Anterior cingulate cortex (tissue), 58 donors: ENCODE measurements at places on chromosomes 2 and 18.

GRCh38 chr2:153890576-153890975 is 18.9 kb downstream of the GALNT13 start:
- no peak for DNase-seq

GRCh38 chr2:97673915-97674283 is 4.4 kb downstream of the C2orf92 start:
- DNase-seq, result no peak

- DNase-seq, result no peak
These were observed 239.6 kb downstream of the MREG start for GRCh38 chr2:215773728-215774127.

- no peak for DNase-seq
These were observed 133.7 kb downstream of the ALPK2 start for GRCh38 chr18:58495207-58495606.

GRCh38 chr2:194867328-194867727 is 789.7 kb upstream of the SLC39A10 start:
- no peak for DNase-seq

DNA sequence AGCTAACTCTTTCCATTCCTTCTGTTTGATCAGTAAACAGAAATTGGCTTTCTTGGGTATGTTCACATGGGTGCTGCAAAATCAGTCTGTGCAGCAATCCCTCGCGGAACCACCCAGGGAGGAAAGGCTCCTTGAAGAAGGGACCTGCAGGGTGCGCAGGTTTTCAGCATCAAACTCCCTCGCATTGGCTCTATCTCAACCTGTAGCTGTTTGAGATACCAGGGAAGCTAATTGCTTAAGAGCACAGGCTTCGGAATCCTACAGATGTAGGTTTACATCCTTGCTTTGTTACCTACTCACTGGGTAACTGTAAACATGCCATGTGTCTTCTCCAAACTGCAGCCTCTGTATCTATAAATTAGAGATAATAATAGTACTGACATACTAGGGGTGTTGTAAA is 43.2 kb downstream of the LAMA3 start:
- no peak for DNase-seq

- DNase-seq, result no peak
These were observed 74.6 kb downstream of the RPRM start for GRCh38 chr2:153403940-153404339.

DNA sequence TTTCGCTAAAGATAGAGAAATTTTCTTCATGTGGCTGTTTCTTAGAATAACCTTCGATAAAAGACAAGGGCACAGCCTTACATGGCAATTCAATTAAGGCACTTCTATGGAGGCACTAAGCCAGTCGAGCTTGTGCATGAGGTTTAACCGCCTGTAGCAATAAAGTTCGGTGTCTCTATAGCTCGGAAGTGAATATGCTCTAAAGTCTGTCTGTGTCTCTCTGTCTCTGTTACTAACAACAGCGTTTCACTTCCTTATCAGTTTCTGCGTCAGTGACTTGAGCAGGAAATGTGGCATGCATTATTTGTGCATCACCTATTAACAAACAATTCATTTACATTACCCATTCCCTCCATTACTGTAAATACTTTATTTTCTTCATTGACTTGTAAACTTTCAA is 365.1 kb upstream of the NETO1 start:
- DNase-seq, result no peak

DNA sequence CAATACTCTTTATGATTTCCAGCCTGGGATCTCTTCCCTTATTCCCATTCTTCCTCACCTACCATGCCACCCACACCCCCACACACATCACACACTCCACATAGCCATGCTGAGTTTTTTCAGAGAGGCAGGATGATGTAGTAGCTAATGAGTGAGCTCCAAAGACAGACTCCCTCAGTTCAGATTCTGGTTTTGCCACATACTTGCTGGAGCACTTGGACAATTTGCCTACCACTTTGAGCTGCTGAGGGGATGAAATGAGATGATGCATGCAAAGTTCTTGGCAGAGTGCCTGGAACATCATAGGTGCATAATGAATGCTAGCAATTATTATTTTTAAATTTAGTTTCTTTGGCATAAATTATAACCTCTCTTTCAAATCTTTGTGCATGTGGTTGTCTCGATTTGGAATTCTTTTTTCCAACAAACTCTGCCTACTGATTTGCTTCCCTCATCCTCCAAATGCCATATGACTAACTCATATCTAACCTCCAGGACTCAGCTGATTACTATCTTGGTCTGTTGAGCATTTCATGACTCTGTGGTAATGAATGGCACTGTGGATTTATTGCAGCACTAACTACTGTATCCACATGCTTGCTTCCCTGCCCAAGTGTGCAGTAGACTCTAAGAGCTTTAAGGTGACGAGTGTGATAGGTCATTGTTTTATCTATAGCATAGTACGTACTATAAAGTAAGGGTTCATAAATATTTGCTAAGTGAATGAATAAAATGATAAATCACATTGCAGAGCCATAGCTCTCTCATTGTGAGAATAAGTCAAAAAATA is 99.1 kb downstream of the TACR1 start:
- no peak for DNase-seq

DNA sequence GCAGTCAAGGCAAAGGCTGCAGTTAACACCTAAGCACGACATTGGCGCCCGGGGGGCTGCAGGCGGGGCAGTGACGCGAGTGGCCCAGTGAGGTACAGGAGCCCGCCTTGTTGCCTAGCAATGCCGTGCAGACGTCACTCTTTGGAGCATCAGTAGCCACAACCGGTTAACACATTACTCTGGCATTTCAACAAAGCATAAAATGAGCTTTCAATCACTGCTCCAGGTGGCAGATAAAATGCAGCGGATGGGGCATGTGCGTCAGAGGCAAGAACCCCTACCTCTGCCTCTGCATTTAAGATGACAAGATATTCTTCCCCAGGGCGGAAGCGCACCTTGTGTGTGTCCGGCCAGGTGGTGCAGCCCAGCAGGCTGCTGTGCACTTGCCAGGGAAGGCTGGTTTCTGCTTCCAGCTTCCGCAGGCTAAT is 139.4 kb downstream of the MTCL1 start:
- DNase-seq, result no peak

- DNase-seq, result no peak
These were observed 305.5 kb downstream of the PTPRM start for GRCh38 chr18:7872569-7872968.

DNA sequence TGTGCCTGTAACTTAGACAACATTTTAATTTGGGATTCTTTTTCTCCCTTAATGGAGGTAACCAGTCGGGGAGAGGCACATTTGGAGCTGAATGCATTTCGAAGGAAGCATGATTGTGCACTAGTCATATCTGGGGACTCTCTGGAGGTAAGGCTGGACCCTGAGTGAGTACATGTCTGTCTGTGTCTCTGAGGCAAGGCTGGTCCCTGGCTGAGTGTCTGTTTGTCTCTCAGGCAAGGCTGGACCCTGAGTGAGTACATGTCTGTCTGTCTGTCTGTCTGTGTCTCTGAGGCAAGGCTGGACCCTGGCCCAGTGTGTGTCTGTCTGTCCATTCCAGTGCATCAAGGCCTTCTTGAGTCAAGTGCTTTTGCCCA is 51.5 kb upstream of the NFATC1 start:
- no peak for DNase-seq

DNA sequence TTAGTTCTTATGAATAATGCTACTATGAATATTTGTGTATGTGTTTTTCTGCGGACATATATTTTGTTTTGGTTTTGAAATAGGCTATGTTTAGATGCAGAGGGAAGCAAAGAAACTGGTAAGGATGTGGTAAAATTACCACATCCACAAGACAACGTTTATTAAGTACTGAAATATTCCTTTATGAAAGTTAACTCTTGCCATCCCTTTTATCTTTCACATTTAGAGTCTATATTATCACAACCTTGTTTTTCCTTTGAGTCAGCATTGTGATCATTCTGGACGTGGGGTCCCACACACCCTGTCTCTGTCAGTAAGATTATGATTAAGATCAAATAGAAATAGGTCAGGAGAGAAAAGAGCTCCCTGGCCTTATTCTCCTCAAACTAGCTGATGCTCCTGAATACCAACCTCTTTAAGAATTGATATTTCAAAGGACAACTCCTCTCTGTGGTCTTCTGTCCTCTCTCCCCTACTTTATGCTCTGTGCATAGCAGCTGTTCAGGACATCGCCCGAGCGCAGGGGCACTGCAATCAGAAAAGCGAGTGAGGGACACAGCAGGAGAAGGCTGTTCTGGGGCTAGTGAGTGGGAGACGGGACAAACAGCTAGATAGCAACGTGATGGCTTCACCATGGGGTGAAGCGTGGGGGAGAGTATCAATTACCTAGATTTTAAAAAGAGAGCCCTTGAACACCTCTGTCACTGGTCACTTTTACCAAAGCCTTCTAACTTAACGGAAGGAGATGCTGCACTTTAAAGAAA is 12.2 kb downstream of the METAP1D start:
- DNase-seq, result no peak
